ENCODE measurements at places on chromosomes 2 and 18.
A peak's percentile ranks its signal among the peaks of the same experiment; 100 is the strongest.

- no peak for DNase-seq
Measured at GRCh38 chr2:46236006-46236875, 61.0 kb upstream of the EPAS1 start.

DNA sequence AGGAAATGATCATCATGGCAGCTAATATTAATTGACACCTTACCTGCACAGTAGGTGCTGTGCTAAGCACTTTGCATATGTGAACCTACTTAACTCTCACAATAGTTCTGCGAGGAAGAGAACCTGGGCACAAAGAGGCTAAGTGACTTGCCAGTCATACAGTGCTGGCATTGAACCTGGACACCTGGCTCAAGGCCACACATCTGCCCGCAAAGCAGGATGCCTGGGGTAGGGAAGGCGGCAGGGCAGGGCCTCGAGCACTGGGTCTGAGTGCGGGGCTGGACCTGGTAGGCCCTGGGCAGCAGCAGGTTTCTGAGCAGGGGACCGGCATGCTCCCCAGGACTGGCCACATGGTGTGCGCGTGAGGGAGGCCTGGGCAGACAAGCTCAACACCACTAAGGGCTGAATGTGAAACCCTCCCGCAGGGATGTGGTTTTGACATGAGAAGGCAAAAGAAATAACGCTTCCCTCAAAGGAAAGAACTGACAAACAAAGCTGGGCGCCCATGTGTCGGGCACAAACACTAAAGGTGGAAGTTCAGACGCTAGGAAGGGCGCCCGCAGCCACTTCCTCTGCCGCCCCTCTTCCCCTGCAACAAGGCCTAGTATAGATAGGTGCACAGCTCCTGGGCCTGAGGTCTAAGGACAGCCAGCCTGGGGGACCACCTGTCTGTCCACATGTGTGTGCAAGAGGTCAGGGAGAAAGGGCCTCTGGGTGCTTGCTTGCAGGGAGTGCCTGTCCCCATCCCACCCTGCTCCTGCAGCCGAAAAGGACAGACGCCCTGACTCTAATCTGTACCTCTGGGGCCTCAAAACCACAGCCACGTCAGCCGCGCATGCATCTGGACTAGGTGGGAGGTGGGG, 92.5 kb downstream of the ZFP36L2 start:
- no peak for DNase-seq

DNA sequence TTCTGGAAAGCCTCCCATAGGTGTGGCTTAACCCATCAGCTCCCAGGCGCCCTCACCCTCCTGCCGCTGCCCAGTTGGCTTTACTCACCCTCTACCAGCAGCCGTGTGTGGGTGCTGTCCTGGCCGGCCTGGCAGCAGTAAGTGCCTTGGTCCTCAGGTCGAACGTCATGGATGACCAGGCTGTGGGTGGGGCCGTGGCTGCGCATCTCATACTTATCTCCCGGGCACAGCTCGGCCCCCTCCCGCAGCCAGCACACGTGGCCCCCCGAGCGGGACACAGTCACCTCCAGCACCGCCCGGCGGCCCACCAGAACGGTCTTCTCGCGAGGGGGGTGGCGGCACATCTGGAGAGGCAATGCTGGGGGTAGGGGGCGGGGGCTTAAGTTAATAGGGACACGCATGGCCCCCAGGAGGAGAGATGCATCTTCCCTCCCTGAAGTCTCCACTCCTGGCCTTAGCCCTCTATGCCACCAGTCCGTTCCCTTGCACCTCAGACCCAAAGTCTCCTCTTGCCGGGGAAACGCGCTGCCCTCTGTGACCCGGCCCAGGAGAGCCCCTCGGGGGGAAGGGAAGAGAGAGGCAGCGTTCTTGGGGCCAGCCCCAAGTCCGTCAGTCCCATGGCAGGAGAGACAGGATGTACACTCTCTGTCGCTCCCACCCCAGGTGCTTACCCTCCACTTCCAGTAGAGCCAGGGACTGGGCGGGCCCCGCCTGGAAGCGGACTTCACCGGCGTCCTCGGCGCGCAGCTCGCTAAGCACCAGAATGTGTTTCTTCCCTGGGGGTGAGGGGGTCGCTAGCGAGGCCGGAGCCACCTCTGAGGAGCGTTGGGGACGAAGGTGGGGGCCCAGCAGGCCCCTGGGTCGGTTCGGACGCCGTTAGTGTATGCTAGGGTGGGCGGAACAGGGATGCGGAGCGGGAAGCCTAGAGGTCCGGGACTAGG, 7.9 kb downstream of the TMEM198 start:
- DNase-seq = peak; percentile 93

DNA sequence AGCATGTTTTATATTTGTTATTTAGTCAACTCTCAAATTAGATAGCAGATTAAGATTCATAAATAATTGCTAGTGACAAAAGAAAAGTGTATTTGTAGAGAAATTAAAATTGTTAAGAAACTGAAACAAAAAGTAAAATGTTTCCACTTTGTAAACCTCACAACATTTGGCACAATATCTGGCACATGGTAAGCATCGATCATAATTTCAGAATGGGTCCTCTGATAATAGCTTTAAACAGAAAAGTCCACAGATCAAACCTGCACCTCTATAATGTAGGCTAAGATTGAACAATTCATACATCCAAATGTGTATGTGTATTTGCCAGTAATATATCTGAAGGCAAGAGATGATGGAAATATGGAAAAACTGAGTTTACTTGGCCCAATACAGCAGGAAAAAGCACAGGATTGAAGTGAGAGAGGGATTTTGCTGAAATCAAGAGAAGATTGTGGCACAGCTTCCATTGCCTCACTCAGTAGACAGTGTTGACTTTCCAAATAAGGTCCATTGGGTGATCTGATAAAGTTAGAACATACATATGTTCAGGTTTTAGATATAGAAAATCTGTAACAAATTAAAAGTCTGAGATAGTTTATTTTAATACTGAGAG, 39.4 kb downstream of the COBLL1 start:
- DNase-seq = no peak

GRCh38 chr2:97716695-97717612, 3.6 kb downstream of the ZAP70 start:
- DNase-seq = no peak

DNA sequence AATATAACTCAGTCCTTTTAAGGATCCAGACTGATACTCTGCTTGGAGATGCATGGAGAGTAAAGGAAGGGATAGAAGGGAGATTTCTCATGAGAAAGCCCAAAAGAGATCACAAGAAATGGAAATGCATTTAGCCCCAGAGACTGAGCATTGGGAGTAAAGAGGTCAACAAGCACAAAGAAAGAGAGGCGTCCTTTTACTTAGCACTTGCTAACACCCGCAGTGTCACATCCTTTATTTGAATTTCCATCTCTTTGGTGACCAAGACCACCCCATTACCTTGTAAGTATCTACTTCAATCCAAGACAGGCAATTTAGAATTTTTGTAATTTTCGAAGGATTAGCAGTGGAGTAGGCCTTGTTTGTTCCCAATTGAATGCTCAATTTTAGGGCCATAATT, 111.8 kb upstream of the DCC start:
- DNase-seq = no peak

DNA sequence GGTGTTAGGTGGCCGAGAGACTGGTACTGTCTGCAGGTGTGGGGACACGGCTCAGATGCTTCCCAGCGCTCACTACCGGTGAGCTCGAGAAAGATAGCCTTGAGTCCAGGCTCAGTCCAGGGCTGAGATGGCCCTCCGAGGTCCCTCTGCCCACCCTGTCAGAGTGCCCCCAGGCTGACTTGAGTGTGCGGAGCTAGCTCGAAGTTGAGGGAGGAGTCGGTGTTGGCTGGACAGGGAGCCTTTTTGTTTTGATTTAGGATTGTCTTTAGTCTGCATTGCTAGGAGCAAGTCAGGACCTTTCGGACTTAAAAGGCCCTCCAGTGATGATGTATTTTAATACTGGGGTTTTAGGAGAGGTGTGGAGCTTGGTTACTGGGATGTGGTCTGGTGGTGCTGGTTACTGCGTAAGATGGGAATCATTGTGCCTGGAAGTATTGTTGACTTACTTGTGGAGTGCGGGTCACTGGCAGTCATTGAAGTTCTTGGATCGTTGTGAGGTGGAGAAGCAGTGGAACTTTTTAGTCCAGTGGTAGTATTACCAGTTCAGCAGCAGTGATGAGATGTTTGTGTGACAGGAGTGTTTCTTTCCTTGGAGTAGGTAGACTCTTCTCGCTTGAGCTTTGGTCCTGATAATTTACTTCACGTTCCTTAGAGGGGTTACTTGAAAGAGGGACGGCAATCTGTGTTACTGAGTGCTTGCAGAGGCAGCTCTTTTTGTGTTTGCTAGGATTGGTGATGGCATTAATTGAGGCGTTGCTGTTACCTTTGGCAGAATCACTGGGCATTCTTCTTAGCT, 633 bp downstream of the KIAA1328 start:
- no peak for DNase-seq

DNA sequence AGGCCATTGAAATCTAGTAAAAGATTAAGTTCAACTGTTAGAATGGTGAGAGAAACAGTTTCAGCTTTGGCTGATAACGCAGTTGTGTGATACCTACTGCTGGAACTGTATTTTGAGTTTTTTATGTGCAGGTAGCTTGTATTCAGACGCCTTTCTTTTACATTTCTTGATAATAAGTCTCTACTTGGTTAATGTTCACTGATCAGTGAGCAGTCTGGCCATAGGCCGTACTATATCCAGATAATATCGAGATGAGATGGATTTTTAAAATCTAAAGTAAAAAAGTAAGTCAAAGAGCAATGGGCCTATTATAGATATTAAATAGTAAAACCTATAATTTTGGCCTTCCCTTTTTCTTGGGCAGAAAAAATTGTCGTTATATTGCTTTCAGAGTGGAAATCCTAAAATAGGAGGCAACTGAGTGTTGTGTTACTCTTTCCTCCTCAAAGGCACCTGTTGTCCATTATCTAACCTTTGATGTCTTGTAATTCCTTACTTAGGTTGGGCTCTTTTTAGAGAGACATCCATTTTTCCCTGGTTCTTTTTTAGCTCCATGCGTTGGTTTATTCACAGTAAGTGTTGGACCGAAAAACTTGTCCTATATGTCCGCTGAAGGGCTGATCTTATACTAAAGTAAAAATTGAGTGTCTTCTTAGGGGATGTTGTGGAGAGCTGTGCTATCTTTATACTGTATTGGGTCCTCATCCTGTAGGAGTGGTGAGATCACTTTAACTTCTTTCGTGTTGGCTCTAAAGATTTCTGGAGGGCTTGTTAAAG, 1.7 kb downstream of the EML4 start:
- DNase-seq = no peak

- DNase-seq = no peak
Measured at GRCh38 chr2:529424-529823, 147.8 kb downstream of the TMEM18 start.

DNA sequence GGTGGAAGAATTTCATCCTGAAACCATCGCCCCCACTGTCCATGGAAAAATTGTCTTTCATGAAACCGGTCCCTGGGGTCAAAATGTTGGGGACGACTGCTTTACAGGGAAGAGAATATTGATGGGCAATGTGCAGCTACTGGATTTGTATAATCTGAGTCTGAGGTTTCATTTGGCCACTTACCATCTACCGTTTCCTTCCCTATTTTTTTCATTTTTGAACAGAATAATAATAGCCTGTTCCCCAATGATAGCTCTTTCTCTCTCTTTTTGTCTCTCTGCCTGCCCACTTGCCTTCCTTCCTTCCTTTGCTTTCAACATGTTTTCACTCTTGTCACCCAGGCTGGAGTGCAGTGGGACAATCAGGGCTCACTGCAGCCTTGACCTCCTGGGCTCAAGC, 78.3 kb upstream of the TLK1 start:
- no peak for DNase-seq

- no peak for DNase-seq
Measured at GRCh38 chr2:44392338-44392943, 30.7 kb downstream of the CAMKMT start.

- DNase-seq = no peak
Measured at GRCh38 chr18:44518091-44518615, 162.5 kb upstream of the SETBP1 start.

DNA sequence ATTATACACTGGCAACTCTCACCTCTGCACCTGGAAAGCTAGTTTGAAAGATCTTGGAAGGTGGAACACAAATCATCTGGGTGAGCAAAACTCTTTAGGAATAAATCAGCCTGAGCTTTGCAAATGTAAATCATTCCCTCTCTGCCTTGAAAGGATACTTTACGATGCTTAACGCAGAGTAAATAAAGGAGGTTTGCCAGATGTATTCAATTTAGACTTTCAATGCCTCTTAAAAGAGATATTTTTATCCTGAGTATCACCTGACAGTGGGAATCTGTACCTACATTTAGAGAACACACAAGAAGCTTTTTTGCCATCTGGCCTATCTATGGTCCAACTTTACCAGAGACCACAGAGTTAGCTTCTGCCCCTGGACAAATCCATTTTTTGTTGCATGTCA, 983.2 kb upstream of the CDH2 start:
- no peak for DNase-seq

DNA sequence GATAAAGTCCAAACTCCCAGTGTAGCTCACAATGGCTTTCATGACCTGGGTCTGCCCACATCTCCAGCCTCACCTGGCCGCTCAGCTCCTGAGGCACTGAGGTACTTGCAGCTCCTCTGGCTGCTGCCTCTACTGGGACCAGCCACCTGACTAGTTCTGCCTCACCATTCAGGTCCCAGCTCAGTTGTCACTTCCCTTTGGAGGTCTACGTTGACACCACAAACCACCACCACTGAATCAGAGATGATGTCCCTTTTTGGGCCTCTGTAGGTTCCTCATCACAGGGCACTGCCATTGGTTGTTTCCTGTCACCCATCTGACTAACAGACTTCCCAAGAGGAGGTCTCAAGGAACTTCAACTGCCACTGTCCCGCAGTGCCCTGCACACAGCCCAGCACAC, 21.2 kb downstream of the SPP2 start:
- DNase-seq = no peak

Data from H54 (cell line).